ENCODE measurements at places on chromosomes 2 and 18.

DNA sequence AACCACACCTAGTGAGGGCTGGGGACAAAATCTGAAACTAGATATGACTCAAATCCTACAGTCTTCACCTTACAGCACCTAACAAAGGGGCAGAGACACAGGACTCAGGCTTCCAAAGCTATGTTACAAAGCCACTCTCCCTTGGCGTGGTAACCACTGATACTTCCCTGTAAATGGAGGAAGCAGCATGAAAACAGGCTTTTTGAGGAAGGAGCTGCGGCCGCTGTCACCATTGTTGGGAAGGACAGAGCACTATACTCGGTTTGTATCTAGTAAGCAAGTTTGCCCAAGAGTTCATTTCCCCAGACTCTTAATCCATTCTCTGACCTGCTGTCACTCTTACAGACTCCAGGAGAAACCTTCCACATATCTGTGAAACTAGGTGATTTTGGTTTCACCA is 60.3 kb downstream of the LONRF2 start:
- DNase-seq, result no peak

- no peak for DNase-seq
These were observed 37.1 kb downstream of the TACR1 start for GRCh38 chr2:75162259-75162658.

DNA sequence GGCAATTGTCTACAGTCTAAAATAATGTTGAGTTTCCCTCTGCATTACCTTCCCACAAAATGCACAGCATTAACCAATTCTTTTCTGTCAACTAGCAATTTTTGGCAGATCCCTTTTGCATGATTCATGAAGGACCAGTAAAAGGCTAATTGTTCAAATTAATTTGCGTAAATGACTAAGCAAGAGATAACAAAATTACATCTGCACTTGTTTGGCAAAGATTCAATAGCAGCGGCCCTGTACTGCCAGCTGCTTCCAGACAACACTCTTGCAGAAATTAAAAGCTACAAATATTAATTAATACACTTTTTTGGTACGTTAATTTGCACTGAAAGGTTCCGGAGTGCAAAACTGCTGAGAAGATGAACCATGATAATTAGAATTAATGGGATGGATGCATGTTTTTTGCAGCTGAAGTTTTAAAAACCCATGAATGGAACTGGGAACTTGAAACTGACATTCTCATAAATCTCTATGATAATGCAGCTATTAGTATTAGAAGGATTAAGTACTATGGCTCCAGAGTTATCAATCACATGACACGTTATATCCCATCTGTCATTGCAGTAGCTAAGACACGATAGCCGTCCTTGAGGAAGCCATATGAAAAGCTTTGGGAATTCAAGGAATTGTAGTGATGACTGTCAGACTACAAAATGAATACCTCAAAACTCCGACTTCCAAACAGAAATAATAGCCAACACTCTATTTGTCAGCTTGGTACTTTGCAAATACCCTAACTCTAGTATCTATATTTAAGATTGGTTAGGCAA is 1268.3 kb upstream of the ACVR2A start:
- no peak for DNase-seq

DNA sequence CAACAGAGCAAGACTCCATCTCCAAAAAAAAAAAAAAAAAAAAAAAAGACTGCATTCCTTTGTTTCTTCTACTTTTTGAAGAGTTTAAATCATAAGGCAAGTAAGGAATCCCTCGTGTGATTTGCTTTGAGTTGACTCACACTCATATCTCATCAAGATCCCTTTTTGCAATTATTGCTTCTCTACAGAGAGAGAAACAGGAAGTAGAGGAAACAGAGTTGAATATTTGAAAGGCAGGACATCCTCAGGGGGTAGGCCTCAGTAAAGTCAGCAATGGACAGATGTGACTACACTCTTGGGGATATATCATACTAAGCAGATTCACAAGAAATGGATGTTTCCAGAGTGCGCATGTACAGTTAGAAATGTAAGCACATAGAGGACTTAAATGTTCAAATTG is 11.2 kb upstream of the EFR3B start:
- DNase-seq, result no peak

- no peak for DNase-seq
These were observed 57.0 kb downstream of the CEP192 start for GRCh38 chr18:13048061-13048595.

- DNase-seq, result peak; percentile 32
These were observed 475.0 kb downstream of the RNF144A start for GRCh38 chr2:7392076-7392787.

DNA sequence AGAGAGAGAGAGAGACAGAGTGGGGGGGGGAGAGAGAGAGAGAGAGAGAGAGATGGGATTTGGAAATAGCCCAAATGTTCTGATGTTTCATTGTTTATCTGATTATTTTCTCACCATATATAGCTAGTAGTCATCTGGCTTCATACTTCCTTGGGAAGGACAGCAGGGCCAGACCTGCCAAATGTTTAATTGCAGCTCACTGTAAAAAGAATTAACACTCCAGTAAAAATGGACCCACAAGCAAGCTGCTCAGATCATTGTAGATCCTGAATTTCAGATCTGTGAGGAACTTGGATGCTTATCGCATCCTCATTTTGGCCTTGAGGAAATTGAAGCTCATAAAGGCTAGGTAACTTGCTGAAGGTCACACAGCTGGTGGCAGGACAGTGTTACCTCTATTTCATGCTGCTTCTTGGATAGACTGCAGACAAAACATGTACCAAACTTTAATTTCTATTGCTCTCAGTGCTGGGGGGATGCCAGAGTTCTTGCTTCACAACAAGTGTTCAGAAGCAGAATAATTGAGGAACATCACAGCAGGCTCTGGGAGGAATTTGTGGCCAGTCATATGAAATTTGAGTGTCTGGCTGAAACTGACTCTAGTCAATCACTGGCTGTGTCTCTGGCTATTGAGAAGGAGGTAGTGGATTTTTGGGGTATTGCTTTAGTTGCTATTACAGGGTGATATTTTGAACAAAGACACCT is 223.5 kb downstream of the PIK3C3 start:
- no peak for DNase-seq

- no peak for DNase-seq
These were observed 144.1 kb downstream of the ZFP36L2 start for GRCh38 chr2:43082111-43082894.

GRCh38 chr18:79853303-79853992 is 55.7 kb downstream of the KCNG2 start:
- DNase-seq, result no peak

DNA sequence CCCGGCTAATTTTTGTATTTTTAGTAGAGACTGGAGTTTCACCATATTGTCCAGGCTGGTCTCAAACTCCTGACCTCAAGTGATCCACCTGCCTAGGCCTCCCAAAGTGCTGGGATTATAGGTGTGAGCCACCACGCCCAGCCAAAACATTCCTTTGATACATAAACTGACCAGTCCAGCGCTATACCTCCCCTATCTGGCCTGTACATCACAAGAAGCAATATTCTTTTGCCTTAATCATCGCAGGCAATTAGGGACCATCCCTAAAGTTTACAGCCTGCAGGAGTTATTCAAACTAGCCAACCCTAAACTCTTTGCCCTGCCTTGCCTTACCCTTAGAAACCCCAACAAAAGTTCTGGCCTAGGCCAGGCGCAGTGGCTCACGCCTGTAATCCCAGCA is 6.8 kb upstream of the PPM1G start:
- no peak for DNase-seq

DNA sequence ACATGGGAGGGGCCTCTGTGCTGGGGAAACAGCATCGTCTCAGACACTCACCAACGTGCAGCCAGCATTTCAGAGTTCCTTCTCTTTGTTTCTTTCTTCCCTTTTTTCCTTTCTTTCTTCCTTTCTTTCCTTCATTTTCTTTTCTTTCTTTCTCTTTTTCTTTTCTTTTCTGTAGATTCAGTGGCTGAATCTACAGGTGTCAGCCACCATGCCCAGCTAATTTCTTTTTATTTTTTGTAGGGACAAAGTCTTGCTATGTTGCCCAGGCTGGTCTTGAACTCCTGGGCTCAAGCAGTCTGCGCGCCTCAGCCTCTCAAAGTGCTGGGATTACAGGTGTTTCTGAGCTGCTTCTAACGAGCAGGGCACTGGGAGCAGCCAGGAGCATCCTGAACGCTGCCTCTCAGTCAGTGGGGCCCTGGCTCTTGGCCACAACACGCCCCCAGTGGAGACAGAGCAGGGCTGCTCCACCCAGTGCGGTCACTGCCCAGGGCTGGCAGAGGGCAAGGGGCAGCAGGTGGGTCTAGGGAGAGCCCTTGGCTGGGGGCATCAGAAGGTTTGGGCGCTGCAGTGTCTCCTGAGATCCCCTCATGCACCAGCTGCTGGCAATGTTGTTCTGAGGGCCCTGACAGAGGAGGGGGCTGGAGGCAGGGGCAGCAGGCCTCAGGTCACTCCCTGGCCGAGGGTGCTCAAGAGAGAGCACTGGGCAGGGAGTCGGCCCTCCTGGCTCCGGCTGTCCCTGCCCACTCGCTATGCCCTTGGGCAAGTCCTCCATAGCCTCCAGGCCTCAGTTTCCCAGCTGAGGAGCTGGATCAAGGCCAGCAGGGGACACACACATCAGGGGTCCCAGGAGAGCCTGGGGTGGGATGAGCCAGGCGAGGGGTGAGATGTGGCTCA is 4.7 kb upstream of the KLHL30 start:
- DNase-seq, result peak; percentile 48

DNA sequence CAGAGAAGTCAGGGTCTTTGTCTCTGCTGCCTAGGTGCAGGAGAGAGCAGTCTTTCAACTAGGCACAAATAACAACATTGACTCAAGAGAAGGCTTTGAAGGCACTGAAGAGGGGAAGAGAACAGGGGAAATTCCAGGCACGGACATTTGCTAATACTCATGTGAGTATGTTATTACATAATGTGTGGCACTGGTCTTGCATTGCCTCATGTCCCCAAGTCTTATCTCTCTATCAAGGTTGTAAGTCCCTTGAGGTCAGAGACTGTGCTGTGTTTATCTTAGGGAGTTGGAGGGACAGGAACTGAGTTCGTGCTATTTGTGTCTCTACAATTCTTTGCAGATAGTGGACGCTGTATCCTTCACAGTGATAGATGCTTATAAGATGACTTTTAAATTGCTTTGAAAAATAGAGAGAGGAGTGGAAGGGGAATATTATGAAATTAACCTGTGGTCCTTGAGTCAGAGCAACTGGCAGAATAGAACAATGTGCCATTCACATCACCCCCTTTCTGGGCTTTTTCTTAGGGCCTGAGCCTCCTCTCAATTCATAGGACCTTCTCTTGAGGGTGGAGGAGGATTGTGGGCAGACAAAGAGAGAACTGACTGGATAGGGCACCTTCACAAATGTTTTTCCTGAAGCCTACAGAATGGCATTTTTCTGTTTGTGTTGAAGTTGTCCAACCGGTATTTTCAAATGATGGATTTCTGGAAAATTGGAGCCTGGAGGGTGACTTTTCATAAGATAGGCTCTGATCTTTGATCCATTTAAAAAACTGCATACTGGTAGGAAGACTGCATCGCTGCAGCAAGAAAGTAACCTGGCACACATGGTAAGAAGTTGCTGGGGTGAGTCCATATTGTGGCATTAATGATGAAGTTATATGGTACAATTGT is 96.6 kb upstream of the CXCR4 start:
- DNase-seq, result no peak

- DNase-seq, result peak; percentile 89
These were observed 756.7 kb downstream of the SOCS6 start for GRCh38 chr18:71045331-71046065.

DNA sequence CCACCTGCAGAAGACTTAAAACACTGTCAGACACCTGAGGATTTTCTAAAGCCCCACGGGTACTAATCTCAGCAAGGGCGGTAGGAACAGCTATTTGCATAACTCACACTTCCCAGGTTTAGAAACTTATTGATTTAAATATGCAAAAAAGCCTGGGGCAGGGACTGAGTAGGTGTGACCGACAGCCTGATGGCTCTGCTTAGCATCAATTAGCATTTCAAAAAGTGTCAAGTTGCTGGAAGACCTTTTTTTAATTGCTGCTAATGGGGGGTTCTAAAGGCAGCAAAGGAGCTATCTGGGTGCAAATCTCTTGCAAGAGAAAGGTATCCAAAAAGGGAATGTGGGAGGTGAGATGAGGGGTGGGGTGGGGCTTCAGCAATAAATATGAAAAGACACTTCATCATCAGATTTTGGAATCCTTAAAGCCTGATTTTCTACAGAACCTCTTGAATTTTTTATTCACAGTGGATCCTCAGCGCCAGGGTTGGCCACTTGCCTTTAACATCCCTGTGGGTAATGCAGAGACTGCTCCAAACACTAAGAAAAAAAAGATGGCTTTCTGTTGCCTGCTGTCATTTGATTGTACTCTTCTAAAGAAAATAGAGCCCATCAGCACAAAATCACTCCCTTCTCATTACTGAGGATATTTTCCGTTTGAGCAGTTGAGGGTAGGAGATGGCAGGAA is 121.1 kb upstream of the RMP24 start:
- no peak for DNase-seq

DNA sequence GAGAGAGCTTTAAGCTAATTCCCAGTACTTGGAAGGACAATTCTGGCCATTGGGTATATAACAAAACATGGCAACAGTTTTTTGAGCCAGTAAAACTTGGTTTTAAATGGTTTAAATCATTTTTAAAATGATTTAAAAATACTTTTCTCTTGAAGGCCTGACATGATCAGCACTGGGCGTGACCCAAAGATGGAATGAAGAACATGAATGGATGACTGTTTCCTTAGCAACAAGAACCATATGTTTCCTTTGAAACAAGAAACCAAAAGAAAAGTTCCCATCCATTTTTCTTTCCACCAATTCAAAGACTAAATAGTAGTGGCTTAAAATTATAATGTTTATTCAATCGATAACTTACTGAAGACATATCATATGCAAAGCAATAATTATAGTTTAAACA is 348.3 kb upstream of the FIGN start:
- DNase-seq, result no peak

DNA sequence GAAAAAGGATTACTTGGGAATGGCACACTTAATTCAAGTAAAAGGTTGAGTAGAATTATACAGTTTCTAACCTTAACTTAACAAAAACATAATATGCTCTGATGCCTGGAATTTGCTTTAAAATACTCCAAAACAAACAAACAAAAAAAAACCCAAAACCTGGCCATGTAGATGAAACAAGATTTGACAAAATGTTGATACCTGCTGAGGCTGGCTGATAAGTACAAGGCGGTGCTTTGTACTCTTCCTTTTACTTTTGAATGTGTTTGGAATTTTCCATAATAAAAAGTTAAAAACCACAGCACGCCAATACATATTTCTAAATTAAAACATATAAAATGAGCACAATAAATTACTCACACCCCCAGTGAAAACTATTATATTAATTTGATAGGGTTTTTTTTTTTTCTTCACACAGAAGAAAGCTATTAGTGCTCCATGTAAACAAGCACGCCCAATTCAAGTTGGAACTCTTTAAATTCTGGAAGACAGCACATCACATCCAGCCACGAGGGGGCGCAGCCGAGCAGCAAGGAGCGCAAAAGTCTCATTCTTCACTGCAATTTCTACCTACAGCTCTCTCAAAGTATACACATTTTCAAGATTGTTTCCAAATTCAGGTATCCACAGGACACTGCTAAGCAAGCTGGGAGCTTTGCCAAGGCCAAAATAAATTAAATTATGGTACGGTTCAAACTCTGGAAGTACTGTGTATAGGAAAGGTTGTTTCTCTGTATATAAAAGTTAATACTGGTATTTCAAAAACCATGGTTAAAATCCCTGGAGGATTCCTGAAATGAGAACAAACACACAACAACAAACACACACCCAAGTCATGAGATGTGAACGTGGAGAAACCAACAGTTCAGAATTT is 7.5 kb downstream of the SERTAD2 start:
- DNase-seq, result peak; percentile 81

- no peak for DNase-seq
These were observed 14.8 kb downstream of the EVA1A start for GRCh38 chr2:75545922-75546321.

GRCh38 chr18:50458796-50459195 is 84.0 kb downstream of the SKA1 start:
- no peak for DNase-seq

All from DMS53 (cell line).